ENCODE measurements at places on chromosomes 5 and 9.

- DNase-seq, result no peak
These were observed 131.6 kb downstream of the PRDM6 start for GRCh38 chr5:123220621-123221146.

GRCh38 chr9:135100241-135100681 lies 12.8 kb downstream of the OLFM1 start:
- no peak for DNase-seq

GRCh38 chr9:5684101-5684500 lies 55.2 kb downstream of the RIC1 start:
- DNase-seq, result no peak

GRCh38 chr9:137370865-137371520 lies 52.0 kb downstream of the EXD3 start:
- no peak for DNase-seq

- no peak for DNase-seq
These were observed 489.1 kb downstream of the CDH18 start for GRCh38 chr5:19498852-19499251.

DNA sequence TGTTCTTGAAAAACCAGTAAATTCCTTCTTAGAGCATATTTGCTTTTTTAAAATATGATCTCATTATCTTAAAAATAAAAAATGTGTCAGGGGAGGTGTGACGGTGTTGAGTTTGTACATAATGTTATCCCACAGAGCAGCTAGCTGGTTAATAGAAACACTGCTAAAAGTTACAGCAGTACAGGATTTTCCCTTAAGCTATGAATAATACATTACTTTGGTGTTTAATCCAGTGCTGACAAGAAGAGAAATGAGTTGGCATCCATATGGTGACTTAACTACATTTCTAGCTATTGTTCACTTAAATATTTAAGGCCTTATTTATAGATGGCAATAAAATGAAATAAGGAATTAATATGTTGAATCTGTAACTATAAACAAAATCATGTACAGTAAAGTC lies 883.1 kb downstream of the CDH18 start:
- DNase-seq, result no peak

- no peak for DNase-seq
These were observed 17.6 kb upstream of the AIF1L start for GRCh38 chr9:131078427-131079366.

All from activated T-cell treated with anti-CD3 and anti-CD28 coated beads, Interleukin-2, amount 50 U/mL, for 48 hours (primary cell).